Stimulated activated CD4-positive, alpha-beta T cell treated with anti-CD3 and anti-CD28 coated beads, Interleukin-2, amount 100 ng/mL, for 24 hours (primary cell): ENCODE measurements at places on chromosomes 6 and 20.

DNA sequence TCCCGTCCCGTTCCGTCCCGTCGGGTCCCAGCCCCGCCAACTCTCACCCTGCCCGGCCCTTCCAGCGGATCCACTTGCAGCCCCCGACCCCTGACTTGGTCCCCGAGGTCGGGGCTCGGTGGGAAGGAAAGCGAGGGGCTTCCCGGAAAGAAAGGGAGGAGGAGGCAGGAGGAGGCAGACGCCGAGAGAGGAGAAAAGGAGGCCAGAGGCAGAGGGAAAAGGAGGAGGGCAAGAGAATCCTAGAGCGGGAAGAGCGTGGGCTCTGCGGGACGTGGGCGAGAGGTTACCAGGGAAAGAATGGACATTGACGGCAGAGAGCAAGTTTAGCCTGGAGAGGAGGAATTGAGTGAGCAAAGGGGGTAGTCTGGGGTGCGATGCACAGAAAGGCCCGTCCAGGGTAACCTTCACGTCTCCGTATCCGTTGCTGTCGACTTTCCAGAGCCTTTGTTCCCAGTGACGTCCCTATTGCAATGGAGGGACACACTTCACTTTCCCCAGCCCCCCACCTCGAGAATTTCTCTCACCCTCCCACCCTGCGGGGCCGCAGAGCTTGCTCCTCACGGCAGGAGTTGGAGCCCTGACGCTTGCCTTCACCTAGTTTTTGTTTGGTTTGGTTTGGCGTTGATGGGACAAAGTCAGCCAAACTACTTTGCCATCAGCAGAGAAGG, 477 bp upstream of the MOXD1 start:
- DNase-seq, result no peak

DNA sequence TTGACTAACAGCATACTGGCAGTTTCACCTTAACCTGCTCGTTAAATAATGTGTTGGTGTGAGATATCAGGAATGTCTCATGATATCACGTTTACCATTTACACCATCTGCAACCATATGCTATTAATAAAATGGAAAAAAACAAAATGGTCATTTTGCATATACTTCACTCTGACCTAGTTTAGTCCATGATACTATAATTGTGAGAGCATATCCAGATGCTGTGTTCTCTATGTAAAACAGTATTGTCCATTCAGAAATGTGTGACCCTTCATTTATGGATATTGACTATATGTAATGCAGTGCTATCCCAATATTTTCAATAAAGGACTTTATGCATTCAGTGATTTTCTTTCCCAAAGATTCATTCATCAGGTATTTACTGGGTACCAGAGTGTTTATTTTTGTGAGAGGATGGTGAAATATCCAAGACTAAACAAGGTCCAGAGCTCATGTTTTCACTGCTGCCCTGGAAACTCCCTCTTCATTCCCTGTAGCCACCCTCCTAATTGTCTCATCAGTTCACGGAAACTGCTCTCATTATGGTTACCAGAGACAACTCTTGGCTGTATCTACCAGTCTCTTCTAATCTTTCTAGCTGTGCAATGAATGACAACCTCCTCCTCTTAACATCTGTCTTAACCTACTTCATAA, 25.7 kb upstream of the HINT3 start:
- no peak for DNase-seq

- no peak for DNase-seq
Observed at GRCh38 chr6:125451750-125452149, 150.0 kb upstream of the HDDC2 start.

DNA sequence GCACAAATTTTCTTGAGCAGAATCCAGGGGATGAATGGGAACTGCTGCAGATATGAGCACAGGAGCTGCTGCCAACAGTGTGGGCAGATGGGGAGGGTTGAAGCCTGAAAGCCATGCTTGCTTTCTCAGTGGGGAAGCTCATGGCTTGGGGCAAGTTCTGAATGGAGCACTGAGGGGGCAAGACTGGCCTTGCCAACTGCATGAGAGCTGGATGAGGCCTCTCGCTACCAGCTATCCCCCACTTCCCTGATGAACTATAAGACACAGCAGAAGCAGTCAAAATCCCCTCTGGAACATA, 28.3 kb downstream of the TREM1 start:
- DNase-seq, result no peak

DNA sequence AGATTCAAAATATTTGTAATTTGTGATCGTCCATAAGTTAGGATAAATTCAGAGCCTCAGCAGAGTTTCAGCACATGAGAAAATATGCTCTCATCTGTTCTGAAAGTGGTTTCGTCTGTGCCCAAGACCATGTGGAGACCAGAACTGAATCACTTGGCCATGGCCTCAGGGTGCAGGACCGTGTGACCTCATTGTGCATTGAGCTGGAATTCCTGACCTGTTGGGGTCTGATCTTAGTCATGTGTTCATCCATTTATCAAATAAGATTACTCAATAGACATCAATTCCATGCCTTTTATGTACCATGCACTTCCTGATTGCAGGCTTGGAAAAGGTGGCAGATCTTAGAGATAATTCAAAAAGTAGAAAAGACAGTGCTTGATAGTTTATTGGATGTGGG, 680.5 kb downstream of the QKI start:
- DNase-seq, result no peak

GRCh38 chr6:110495949-110496348, 19.5 kb upstream of the SLC22A16 start:
- no peak for DNase-seq

GRCh38 chr20:58092871-58093270, 135.6 kb downstream of the ANKRD60 start:
- no peak for DNase-seq

DNA sequence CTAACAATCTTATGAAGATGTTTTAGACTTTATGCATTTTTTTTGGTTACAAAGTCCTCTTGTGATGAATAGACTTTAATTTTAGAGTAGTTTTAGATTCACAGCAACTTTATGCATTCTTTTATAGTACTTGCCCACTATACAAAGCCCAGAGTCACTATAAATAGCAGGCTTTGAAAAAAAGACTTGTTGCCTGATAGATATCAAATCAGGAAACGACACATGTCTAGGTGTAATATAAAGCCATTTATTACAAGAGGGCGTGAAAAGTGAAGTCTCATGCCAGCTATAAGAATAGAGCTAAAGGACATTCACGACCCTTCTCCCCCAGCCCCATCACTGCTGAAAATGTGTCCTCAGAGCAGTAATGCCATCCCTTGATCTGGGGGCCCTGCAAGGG, 78.0 kb upstream of the MRPS10 start:
- no peak for DNase-seq

- peak; percentile 84 for DNase-seq
Observed at GRCh38 chr6:151390851-151391470, 398 bp downstream of the ZBTB2 start.

GRCh38 chr20:610130-611046, at the start of gene TCF15:
TCF15 (minus strand) TSS chr20:610309; CDS start chr20:610237, 72 bp downstream.
- DNase-seq, result no peak

DNA sequence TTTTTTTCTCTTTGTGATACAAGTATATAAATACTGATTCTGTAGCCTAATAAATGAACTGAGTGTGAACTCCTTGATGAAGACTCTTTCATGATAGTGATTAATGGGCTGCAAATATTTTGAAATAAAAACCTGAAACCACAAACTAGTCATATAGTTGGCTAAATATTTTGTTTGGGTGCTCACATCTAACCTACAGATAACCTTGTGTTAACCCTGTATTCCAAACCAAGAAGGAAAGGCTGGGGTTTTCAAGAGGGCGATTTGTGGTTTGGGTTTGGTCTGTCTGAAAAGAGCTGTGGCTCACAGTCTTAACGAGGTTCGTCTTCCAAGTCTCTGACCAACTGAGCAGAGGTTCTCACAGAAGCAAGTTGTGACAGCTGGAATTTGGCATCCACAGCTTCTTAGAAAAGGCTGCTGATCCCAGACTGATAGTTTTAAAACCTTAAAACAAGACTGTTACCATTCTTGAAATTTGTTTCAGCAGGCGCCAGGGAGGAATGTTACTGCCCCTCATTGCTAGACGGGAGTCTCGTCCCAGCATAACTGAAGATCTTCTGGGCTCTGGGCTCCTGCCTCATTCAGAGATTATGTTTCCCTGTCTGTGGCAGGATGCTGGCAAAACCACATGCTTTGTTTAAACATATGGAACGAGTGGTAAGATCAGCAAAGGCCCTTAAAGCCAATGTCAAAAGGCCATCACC, 736.4 kb upstream of the MARCKS start:
- DNase-seq, result no peak

DNA sequence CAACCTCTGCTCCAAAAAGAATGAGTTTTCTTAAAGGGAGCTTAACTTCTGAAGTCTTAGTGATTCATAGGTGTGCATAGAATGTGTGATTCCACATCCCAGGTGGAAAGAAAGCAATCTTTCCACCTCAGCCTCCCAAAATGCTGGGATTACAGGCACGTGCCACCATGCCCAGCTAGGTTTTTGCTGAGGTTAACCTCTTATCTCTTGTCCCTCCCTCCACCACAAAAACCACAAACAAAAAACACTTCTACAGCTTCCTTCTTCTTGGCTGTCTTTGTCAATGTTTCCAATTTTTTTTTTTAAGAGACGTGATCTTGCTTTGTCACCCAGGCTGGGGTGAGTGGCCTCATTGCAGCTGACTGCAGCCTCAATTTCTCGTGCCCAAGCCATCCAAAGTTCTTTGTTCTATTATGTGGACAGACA, 8.1 kb upstream of the CSE1L start:
- DNase-seq, result no peak

GRCh38 chr20:51525241-51526105, 17.0 kb downstream of the NFATC2 start:
- peak; percentile 52 for DNase-seq

DNA sequence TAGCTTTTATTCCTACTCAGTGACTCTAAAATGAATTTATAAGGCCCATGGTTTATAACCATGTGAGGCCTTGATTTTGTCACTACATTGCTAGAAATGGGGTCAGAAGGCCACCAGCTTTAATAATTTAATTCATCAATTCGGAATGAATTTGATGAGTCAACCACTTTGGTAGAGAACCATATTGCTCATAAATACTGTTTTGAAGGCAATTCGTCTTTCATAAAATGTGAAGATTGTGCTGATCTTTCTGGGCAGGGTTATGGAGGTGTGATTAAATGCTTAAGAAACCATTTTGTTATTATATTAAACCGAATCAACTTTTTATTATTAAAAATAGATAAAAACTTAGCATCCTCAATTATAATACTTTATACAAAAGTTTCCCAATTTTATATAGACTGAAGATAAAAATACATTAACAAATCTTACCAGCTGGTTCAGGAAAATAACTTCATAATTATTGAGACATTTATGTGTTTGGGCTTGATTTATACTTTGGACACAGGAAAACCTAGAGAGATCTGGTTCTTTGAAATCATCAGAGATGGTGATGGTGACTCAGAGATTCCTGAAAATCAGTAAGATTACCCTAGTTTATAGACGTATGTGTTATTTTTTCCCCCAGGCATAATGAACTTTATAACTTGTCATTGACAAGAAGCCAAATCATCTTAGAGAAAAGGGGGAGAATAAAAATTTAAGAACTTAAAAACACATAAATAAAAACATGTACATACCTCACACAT, 10.6 kb downstream of the HCRTR2 start:
- no peak for DNase-seq

DNA sequence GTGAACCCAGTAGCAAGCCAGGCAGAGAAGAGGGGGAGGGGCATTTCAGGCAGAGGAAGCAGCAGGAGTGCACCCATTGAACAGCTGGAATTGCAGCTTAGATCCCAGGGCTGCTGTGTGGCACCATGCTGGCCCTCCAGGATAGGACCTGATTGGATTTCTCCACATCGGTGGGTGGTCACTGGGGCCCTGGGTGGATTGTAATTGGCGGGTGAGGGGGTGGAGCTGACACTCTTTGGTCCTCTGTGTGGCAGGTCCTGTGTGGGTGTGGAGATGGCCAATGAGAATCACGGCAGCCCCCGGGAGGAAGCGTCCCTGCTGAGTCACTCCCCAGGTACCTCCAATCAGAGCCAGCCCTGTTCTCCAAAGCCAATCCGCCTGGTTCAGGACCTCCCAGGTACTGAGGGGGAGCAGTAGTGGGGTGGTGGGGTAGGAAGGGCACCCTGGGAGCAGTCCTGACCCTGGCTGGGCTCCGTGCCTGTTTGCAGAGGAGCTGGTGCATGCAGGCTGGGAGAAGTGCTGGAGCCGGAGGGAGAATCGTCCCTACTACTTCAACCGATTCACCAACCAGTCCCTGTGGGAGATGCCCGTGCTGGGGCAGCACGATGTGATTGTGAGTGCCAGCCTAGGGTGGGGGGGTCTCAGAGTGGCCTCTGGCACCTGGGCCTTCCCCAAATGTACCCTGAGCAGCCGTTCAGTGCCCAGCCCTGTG, 4.4 kb downstream of the PCIF1 start:
- DNase-seq, result no peak

DNA sequence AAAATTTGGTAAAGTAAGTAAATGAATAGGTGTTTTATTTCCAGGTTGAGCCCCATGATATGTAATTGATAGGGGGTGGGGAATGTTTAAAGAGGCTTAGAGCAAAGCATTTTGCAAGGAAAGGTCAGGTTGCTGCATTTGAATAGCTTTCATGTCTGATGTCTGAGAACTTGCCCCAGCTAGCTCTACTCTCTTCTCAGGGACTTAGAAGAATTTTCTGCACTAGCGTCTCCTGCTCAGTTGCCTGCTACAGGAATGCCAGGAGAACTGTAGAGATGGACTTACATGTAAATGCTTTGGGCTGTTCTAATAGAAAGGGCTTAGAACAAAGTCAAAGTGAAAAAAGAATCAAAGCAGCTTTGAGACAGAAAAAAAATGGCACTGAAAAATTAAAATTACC, 35.5 kb downstream of the TRMT6 start:
- DNase-seq, result no peak

DNA sequence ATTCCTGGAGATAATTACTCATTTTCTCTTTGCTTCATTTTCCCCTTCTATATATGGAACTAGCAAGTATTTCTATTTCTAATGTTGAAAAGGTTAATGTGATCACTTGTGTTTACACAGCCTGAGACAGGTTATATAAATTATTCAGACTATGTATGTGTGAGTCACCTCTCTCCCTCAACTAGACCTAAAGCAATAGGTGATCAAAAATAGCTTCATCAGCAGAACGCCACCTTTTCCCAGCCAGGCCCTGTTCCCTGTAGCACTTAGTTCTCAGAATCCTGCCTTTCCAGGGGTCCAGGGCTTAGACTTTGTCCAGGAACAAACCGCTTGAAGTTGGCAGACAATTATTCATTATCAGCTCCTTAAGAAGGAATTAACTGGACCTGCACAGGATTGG, 125.3 kb upstream of the EXOC2 start:
- DNase-seq, result no peak
